ENCODE measurements at places on chromosomes 7 and 10.

DNA sequence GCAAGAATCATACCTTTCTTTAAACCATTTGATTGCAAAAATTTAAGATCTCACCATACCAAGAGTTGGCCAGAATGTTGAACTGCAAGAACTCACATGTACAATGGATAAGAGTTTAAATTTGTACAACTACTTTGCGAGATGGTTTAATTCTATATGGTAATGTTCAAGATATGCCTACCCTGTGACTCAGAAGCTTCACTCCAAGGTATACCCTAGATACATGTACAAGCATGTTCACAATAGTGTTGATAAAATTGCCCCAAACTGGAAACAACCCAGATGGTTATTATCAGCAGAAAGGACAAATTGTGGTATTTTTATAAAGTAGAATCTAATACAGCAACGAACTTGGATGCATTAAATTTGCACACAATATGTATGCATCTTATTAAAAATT, 25.1 kb upstream of the RAB18 start:
- no peak for DNase-seq

GRCh38 chr10:37379991-37380390, 254.6 kb downstream of the ANKRD30A start:
- no peak for DNase-seq

- DNase-seq: no peak
Measured at GRCh38 chr10:75024971-75025523, 86.4 kb upstream of the SAMD8 start.

- no peak for DNase-seq
Measured at GRCh38 chr10:71713135-71714030, 6.2 kb downstream of the C10orf105 start.

- no peak for DNase-seq
Measured at GRCh38 chr7:143447466-143447865, 4.2 kb downstream of the TAS2R60 start.

GRCh38 chr7:106813705-106814305, 51.3 kb upstream of the PIK3CG start:
- no peak for DNase-seq

Data from stimulated activated CD8-positive, alpha-beta memory T cell treated with anti-CD3 and anti-CD28 coated beads, Interleukin-12 subunit alpha, Interleukin-12 subunit beta, amount 100 ng/mL, for 4 hours (primary cell).